Epithelial cell of esophagus (primary cell): ENCODE measurements at places on chromosomes 4 and X.

- DNase-seq = peak; percentile 27
Observed at GRCh38 chr4:42396752-42397634, at the start of gene SHISA3. SHISA3 (plus strand) TSS chr4:42397488; CDS start chr4:42398057, 569 bp downstream.

DNA sequence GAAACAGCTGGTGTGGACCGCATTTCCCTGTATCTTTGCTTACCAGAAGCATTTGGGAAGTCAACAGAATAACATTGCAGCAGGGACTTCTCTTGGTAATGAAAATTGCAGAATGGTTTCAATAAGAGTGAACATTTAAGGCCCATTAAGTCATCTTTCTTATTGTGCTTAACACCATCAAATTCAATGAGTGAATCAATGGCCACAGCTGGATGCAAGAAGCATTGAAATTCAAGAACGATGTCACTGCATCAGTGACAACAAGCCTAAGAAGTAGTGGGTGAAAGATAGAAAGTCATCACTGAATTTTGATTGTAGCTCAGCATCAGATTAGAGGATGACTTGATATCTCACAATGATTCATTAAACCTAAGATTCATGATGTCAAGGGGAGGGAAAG, 93.9 kb upstream of the GPM6A start:
- no peak for DNase-seq

GRCh38 chr4:151576627-151577026, 167.7 kb downstream of the FHIP1A start:
- DNase-seq = no peak

DNA sequence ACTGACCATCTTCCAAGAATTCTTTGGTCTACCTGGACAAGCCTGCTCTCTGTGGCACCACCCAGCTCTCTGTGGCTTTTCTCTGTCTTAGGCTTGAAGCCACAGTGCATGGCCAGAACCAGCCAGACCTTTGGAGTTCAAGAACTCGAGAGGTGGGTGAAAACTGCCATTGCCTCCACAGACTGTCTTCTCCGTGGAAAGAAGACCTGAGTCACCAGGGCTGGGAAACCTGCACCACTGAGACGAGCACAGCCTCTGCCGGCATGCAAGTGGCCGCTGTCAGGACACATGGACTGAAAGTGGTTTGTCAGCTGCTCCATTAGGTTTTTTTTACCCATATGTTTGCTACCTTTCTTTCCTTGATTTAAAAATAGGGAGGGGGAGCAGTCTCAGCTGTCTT, 74.5 kb downstream of the MGST2 start:
- peak; percentile 52 for DNase-seq

DNA sequence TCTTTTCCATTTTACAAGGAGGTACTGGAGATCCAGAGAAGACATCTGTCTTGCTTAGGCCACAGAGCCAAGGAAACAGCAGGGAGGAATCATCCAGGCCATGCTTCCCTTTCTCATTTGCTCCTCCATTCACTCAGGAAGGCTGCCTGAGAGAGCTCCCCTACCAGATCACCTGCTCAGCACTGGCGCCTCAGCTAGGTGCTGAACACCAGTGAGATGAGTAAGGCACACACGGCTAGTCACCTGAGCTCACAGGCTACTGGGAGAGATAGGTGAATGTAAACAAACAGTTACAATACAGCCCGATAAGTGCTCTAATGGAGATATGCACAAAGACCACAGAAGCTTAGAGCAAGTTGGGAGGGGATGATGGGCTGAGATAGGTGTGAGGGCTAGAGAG, 149.8 kb upstream of the ARHGEF9 start:
- peak; percentile 15 for DNase-seq

DNA sequence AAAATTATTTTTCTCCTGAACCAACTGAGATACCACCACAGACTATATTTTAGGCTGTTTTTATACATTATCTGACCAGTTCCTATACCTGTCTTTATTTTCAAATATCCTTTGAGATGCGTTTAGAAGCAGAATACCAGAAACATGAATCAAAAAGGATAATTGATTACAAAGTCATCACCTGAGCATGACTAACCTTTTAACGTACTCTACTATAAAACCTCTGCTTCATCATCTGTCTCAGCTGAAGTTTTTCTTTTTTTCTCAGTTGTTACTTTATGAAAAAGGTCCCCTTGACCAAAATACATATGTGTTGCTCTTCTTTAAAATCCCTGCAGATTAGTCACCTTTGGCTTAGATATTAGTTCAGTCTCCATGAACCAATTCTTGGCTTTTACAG, 109.8 kb downstream of the AMMECR1 start:
- DNase-seq = peak; percentile 41

DNA sequence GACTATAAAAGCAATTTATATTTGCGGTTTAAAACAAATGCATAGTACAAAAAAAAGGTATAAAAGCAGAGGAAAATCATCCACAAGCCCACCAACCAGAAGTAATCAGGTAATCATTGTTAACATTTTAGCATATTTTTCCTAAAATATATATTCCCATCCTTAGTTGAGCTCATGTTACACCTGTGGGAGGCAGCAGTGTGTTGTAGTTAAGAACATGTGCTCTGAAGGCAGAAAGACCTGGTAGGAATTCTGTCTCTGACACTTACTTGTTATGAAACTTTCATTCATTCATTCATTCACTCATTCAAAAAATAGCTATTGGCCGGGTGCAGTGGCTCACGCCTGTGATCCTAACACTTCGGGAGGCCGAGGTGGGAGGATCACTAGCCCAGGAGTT, 15.4 kb upstream of the CDKL5 start:
- peak; percentile 62 for DNase-seq

DNA sequence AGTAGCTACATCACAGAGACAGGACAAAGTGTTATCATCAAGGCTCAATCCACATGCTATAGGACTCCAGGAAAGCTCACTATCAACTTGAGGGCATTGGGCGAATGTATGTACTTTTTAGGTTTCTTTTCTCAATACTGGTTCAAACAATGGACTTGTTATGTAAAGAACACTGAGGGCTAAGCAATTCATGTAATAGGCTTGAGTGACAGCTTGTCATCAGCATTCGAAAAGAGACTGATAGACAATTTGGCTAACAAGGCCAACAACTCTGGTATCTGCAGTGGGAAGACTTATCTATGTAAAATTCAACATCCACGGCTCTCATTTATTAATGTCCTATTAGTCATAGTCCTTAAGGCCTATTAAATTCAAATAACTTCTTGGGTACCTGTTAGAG, 141.1 kb downstream of the NPNT start:
- no peak for DNase-seq

DNA sequence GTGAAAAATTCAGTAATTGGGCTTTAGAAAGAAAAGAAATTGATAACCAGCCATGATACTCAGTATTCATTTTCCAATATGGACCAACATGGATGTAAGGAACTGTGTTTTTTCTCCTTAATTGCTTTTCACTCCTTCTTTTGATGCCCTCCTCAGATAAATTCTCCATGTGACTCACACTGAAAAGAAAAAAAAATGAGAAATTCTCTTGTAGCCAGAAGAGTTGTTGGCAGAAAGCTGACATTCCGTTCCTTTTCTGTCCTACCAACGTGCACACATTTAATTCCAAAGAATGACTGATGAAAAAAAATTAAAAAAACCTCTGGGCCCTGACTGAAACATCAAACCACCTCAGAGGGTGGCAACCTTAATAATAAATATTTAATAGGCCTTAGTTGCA, 153.1 kb downstream of the AMELX start:
- DNase-seq = no peak

- DNase-seq = peak; percentile 16
Observed at GRCh38 chr4:93317057-93317456, 511.5 kb upstream of the ATOH1 start.

GRCh38 chr4:137961051-137961438, 281.1 kb downstream of the SLC7A11 start:
- peak; percentile 97 for DNase-seq

DNA sequence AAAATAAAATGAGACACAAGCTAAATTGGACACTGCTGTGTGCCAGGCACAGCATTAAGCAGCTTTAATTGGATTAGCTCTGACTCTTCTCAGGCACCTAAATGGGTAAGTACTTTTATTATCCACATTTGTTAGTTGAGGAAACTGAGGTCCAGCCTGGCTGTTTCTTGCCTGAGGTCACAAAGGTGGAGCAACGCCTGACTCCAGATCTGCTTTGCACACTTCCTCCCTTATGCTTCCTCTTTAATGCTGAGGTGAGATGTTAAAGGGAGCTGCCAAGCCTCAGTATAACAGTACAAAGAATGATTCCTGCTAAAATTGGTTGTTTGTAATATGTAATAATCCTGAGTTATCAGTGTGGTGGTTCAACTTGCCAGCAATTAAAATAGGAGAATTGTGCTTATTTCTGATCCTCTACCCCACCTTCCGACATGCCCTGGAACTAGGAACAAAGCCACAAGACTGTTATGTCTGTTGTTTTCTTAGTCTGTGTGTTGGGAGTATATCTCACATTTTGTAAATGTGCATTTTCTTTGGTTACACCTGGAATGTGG, 74.4 kb downstream of the AFF1 start:
- no peak for DNase-seq

DNA sequence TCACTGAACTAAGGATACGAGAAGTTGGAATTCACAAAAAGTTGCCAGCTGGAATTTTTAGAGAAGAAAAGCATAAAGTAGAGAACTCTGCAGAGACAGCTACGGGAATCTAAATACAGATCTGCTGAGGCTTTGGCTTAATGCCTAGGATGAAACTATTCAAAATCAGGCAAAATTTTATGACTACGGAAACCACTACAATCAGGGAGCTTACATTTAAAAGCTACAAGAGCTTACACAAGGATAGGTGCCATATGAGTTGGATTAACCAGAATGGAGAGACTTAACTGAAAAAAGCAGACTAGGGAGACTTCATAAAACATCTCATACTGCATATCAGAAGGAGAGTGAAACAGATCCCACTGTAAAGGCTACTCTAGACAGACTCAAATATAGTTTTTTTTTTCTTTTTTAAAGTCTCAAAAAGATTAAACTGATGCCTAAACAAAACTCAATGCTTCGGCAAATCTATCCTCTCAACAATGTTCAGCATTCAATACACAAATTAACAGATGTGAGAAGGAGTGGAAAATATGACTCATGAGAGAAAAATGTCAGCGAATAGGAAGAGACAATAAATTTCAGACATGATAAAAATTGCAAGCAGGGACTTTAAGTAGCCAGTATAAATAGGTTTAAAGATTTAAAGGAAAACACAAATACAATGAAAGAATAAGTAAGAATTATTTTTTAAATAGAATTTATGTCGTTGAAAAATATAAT, 586.1 kb downstream of the FSTL5 start:
- DNase-seq = peak; percentile 35

- DNase-seq = no peak
Observed at GRCh38 chr4:4675051-4675581, 133.3 kb upstream of the STX18 start.

DNA sequence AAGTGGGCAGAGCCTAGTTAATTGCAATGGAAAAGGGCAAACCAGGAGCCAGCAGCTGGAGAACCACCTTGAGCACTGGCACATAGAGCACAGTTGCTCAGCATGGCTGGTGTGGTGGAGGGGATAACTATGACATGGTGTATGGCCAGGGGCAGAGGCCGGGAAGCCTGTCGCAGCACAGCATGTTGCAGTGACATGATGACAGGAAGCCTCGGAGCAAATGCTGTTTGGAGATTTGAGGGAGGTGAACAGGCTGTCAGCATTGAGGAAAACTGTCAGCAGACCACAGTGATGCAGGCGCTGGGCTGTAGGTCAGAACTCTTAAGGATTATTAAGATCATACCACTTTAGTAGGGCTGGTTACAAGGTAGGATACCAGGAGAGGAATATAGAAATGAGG, 228.7 kb downstream of the CBR4 start:
- no peak for DNase-seq

DNA sequence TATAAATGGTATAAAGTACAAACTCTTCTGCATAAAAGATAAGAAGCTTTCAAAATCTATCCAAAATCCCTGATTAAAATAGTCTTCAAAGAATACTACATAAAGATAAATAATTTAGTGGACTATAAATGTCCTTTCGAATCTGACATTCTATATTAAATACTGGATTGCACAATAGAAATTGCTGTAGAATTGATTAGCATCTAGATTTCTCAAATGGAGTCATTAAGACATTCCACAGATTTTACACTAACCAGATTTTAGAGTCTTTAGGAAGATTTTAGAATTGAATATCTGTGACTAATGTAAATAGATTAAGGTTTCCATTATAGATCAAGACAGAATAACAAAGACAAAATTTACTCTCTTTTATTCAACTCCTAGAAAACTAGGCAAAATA, 663.9 kb downstream of the STPG2 start:
- no peak for DNase-seq

- DNase-seq = no peak
Observed at GRCh38 chr4:1476140-1476513, 69.9 kb upstream of the NKX1-1 start.

DNA sequence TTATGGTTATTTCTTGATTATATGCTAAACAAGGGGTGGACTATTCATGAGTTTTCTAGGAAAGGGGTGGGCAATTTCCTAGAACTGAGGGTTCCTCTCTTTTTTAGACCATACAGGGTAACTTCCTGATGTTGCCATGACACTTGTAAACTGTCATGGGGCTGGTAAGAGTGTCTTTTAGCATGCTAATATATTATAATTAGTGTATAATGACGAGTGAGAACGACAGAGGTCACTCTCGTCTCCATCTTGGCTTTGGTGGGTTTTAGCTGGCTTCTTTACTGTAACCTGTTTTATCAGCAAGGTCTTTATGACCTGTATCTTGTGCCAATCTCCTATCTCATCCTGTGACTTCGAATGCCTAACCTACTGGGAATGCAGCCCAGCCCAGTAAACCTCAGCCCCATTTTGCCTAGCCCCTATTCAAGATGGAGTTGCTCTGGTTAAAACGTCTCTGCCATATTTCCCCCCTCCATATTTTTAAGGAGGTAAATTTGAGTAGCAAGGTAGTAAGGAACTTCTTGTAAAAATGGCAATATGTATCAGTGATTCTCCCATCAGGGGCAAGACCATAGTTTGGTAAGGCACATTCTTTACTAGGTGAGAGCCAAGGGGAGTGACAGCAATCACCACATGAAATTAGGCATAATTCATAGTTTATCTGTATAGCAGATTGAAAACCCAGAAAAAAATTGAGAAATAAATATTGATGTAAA, 2.6 kb downstream of the CXCL2 start:
- DNase-seq = no peak

GRCh38 chr4:152368001-152368400, 167.9 kb downstream of the FBXW7 start:
- DNase-seq = no peak

DNA sequence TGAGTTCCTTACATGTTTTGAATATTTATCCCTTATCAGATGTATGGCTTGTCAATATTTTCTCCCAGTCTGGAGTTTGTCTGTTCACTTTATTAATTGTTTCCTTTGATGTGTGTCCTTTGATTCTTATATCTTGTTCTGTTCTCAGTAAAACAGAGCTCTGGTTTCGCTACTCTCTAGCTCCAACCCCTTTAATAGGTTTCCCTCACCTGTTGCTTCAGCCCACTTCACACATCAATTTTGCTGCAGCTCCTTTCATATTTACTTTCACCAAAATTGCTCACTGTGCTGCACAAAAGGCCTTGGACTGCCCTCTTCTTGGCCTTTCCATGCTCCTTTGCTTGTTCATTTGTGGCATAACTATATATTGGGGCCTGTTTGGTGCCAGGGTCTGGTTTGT, 85.1 kb downstream of the CFAP299 start:
- no peak for DNase-seq
